ENCODE measurements at places on chromosomes 2 and 18.

GRCh38 chr2:150041722-150042425 lies 445.6 kb downstream of the RND3 start:
- no peak for DNase-seq

- DNase-seq, result no peak
These were observed 150.7 kb upstream of the SLC14A2 start for GRCh38 chr18:45464619-45465018.

GRCh38 chr2:45823723-45824206 lies 172.3 kb downstream of the PRKCE start:
- DNase-seq, result peak; percentile 68

DNA sequence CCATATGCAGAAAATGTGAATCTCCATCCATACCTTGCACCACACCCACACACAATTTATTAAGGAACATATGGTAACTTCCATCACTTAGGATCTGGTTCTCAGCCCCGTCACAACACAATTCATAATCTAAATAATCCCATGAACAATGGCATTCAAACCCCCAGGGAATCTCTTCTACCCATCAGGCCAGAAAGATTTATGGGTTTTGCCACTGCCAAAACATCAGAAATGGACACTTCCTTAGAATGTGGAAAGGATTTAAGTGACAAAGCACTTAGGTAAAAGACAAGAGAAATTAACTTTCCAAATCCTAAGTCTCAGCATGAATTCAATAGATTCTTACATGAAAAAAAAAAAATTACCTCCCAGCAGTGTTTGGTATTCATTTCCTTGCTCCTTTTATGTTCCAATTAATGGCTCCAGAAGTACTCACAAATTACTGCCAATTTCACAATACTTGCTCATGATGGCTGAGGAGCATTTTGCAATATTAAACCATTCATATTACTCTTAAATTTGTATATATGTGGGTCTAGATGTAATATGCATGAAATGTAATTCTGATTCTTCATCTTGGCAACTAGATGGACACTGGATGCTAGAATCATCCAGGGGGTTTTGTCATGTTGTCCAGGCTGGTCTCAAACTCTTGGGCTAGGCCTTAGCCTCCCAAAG lies 56.5 kb upstream of the TMEM247 start:
- no peak for DNase-seq

DNA sequence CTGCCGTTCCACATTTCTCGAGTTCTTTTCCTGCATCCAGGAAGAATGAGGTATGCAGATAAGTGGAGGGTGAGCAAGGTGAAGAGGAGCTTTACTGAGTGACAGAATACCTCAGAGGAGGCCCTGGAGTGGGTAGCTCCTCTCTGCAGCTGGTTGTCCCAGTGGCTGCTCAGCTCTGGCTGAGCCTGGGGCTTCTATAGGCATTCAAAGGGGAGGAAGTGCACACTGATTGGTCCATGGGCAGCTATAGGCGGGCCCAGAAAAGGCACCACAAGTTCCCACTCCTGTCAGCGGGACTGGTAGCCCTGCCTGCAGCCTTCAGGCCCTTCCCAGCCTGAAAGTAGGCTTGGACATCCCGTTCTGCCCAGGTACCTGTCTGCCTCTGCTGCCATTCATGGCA lies 94.7 kb downstream of the DOK6 start:
- no peak for DNase-seq

GRCh38 chr18:41660654-41661053 lies 294.4 kb upstream of the PIK3C3 start:
- DNase-seq, result no peak

DNA sequence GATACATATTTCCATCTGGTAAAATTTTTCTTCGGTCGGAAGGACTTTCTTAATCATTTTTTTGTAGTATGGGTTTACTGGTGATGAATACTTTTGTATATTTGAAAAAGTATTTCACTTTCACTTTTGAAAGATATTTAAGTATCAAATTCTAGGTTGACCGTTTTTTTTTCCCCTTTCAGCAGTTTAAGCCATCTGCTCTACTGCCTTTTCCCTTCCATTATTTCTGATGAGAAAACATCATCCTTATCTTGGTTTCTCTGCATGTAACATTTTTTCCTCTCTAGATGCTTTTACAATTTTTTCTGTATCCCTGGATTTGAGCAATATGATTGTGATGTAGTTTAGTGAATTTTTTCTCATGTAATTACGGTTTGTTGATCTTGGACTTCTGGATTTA lies 87.0 kb downstream of the MTX2 start:
- no peak for DNase-seq

- no peak for DNase-seq
These were observed 102.4 kb downstream of the GALNT3 start for GRCh38 chr2:165691615-165692014.

DNA sequence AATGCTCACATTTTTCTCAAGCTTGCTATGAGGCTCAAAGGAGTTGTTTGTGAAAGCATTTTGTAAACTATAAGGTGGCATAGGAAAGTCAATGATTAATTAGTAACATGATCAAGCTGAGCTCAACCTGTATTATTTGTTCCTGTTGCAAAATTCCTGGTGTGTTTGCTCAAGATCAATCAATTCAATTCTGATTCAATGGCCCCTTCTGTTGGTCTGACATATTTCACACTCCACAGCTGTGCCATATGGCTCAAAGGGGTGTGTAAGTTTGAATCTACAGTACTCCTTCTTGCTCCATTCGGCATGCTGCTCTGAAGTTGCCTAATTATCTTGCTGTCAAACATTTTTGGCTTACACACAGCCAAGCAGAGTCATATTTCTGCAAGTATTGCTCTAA lies 341.6 kb upstream of the LRP1B start:
- no peak for DNase-seq

DNA sequence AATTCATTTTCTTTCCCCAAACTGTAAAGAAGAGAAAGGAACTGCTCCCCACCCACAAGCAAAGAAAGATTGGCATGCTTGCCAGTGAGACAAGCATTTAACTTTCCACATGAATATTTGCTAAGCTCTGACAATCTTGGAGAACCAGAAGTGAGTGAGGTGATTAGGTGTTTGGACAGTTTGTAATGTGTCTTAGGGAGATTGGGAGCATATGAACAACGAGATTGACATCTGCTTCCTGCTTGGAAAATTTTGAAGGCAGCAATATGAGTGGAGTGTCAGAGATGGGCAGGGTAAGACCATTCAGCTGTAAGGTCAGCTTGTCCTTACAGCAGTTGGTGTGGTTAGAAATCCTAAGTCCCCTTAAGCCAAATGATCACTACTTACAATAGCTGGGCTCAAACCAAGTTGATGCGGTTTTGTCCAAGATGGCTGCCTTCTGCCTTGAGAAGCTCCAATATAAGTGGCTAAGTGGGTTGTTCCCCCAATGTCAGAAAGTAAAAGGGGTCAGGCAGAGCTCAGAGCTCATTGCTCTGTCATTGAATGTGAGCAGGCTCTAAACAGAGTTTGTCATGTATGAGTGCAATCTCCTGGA lies 36.0 kb upstream of the GALNT5 start:
- no peak for DNase-seq

DNA sequence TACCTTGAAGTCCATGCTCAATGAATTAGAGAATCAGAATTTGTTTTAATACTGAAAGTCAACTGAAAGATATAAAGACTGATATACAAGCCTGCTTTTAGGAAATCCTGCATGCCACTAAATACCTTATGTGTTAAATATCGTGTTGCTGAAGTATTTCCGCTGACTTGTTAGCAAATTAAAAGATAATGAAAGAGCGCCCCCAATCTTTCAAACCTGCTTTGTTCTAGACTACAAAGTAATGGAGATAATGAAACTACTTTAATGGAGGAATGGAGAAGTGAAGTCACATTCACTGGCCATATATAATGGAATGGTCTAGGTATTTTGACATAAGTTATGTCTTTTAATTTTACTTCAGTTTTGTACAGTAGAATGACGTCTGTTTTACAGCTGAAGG lies 95.7 kb downstream of the ASXL3 start:
- no peak for DNase-seq

DNA sequence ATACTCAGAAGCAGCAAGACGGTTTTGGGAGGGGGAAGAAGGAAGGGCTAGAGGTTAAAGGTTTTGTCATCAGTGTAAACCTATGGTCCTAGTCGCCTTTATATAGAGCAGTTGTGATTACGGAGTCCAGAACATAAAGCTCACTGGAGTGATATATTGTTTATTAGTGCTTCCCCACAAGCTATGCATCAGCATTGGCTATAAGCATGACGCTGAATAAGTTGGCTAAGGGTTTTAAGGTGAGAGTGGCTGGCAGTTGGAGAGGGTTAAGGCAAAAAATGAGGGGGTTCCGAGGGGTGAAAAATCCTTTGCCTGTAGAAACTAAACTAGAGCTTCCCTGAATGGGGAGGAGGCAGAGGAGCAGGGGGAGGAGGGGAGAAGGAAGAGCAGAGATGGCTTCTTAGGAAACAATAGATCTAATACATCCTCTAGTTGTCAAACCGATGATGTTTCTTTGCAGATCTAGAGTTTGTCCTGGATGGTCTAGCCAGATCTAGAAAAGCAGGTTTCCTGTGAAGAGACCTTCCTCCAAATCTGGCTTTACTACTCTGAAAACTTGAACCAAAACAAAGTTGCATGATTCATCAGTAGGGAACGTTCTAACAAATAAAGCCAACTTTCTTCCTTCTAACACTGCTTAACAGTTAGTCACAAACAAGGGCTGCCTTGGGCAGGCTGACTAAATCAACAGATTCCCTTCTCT lies 2.5 kb downstream of the KLF7 start:
- no peak for DNase-seq

DNA sequence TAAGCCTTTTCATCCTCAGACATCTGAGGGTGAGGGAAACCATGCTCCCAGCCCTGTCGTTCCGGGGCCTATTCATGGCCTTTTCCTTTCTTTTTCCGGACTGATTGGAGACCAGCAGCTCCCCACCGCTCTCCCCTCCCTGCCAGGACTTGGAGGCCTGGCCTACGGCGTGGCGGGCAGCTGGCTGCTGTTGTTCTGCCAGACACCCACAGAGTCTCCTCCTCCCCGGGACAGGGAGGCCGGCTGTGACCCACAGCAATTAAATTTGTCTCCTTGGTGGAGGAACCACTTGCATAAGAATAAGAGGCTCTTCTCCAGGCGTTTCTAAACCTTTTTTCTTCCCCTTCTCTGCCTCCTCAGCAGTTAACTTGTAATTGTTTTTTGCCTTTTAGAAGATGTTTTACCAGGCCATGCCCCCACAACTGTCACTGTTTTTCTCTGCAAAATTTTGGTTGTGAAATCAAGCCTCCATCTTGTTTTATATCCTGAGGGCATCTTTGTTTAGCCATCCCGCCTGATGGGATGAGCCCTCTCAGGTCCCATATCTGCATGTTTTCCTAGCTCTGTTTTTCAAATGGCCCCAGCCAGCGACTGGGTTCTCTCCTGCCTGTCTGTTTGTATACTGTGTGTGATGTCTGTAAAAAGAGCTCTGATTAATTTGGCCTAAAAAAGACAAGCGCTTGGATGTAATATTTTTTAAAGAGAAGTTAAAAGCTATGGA lies 1060.0 kb upstream of the DDX18 start:
- no peak for DNase-seq

- no peak for DNase-seq
These were observed 169.2 kb upstream of the FHL2 start for GRCh38 chr2:105567996-105568494.

DNA sequence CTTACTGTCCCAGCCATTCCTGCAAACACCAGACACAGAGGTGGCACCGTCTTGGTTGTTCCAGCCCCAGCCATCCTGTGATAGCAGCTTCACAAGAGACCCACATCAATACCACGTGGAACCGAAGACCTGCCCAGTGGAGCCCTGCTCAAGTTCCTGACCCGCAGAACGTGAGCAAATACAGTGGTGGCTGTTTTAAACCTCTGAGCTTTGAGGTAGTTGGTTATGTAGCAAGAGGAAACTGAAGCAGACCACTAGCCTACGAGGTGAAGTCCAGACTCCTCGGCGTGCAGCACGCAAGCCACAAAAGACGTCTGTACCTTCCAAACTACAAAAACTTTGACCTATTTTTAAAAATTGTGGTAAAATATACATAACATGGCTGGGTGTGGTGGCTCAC lies 96.1 kb upstream of the ODC1 start:
- no peak for DNase-seq
